ENCODE measurements at places on chromosomes 1 and 21.

DNA sequence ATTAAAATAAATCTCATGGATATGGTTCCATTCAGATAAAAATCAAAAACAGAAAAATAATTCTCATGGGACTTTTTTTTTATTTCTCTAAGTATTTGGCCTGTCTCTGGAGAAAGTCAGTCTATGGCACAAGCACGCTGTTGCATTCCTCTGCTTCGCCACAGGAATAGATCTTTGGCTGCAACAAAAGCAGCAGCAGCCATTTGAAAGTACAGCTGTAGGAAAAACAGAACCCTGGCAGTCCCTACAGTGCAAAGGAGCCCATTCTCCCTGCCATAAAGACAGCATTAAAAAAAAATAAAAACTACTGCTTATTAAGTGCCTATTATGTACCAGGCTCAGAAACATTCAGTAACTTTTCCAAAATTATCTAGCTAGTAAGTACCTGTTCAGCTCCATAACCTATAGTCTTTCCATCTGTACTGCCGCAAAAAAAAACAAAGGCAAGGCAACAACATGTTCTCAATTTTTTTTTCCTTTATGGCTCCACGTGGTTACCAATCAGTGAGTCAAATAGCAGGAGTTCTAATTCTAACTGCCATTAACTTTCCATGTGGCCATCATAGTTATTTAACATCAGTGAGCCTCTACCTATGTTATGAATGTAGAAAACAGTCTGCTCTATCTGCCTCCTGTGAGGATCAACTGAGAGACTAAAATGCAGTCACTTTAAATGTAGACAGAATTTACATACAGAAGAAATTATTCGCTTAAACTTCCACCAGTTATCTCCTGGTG lies 22.7 kb downstream of the SLC35D1 start:
- DNase-seq: no peak

DNA sequence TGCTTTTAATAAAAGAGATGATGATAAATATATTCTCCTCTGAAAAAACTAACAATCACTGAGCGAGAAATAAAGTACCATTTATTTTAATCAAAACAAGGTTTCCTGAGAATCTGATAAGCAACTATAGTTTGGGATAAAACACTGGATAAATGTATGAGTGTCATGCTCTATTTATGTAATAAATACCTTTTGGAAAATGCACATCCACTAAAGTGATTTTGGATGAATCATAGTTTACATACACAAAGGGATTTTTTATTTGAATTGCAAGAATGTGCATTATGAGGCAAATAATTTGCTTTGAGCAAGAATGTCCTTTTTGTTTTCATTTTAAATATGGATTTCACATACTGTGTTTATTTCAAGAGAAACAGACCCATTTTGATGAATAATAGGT lies 1483.5 kb downstream of the MRPL39 start:
- no peak for DNase-seq

- DNase-seq: no peak
These were observed 12.6 kb upstream of the RHBG start for GRCh38 chr1:156356262-156356874.

GRCh38 chr1:147349533-147349932 lies 107.0 kb downstream of the CHD1L start:
- no peak for DNase-seq

DNA sequence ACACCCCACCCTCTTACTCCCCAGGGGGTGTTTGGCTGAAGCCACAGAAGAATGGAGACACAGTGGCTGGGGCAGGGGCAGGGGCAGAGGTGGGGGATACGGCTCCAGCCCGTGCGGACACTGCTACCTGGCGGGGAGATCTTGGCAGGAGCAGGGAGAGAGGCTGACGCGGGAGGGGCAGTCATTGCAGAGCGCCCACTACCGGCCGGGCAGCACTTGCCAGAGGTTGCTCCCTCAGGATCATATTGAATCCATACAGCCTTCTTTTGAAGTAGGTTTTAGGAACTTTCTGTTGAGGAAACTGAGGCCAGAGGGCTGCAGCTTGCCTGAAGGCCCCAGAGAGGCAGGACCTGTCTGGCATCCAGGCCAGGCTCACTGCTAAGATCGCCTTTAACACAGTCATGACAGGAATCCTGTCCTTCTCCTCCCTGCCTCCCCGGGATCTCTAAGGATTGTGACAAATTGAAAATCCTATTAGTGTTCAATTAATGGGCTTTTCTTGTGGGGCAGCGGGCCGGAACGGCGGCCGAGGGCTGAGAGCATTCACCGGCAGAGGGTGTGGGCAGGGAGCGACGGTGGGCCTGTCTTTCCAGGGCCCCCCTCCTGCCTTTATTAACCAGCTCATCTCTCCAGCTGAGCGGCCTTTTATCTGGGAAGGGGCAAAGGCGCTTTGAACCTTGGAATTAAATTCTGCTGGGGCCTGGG lies 65.5 kb upstream of the WNT4 start:
- DNase-seq: no peak

DNA sequence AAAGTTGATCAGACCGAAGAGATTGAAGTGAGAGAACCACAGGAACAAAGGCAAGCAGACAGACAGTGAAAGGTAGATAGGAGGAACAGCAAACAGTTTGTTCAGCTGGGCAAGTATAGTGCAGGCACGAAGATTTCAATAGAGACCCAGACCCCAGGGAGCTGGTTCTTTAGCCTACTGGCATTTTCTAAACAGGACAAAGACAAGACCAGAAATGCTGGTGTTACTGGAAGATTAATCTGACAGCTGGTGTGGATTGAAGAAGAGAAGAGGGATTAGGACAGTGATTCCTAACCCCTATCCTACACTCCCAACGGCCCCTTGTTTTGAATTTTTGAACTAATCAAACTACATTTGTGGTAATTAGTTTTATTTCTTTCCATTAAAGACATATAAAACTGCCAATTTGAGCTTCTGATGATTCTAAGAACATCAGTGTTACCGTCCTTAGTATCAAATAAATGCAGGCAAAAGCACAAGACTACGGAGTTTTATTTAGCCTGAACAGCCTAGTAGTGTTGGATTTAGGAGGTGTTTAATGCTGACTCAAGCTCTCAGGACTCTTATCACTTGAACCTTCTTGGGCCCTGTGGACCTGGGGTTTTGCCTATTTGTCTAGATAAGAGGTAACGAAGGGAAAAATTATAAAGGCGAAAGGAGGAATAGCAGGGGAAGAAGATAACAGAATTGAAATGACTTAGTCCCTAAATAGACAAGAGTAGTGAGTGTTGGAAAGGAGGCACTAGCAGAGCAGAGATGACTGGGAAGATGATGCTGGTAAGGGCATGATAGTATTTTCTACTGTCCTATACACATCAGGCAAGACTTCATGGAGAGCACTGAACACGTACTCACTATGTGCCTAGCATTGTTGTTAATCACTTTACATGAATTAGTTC lies 2.0 kb downstream of the NPL start:
- no peak for DNase-seq

- no peak for DNase-seq
These were observed 47.7 kb upstream of the RHOU start for GRCh38 chr1:228687587-228687986.

GRCh38 chr1:7256526-7256925 lies 471.3 kb downstream of the CAMTA1 start:
- DNase-seq: no peak

- no peak for DNase-seq
These were observed 37.5 kb downstream of the EDN2 start for GRCh38 chr1:41446851-41447610.

GRCh38 chr1:247175458-247175857 lies 3.6 kb upstream of the ZNF124 start:
- no peak for DNase-seq

- peak; percentile 77 for DNase-seq
These were observed 832 bp downstream of the HCN3 start for GRCh38 chr1:155277902-155278688.

- DNase-seq: no peak
These were observed 178.8 kb downstream of the ETS2 start for GRCh38 chr21:38984568-38984967.

GRCh38 chr1:201779351-201779880 lies 49.5 kb upstream of the IPO9 start:
- no peak for DNase-seq

DNA sequence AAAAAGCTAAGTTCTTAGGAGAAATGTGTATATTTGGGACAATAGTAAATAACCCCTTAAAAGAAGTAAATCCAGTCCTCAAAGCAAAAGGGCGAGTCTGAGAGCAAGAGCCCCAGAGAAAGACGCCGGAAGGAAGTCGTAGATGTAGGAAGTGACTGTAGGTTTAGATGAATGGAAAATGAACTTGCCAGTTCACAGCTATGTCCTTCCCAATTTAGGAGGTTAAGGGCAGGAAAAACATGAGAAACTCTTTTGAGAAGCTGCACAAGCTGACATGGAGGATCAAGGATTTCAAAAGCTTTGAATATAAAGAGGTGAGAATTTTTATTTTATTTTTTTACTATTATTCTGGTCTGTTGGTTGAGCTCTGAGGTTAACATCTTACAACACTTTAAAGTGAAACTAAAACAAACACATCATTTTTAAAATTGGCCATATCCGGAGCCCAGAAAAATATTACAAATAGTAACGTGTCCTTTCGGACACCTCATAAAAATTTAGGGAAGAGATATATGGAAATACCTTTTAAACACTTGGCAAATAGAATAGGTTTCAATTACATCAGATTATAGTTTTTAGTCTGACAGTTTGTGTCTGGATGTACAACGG lies 1178.6 kb downstream of the MRPL39 start:
- peak; percentile 29 for DNase-seq

DNA sequence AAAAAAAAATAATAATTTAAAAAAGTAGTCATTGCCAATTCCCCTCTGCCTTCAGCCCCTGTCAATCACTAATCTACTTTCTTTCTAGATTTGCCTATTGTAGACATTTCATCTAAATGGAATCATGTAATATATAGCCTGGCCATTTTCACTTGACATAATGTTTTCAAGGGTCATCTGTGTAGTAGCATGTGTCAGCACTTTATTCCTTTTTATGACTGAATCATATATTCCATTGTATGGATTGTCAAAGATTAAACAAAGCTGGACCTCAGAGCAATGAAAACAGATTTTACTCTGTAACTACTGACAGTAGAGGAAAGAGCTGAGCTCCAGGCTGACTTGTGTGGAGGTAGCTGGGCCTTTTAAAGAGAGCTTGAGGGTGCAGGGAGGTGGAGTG lies 15.9 kb downstream of the VPS13D start:
- DNase-seq: no peak

GRCh38 chr1:32291145-32291707 lies 657 bp upstream of the HDAC1 start:
- no peak for DNase-seq

GRCh38 chr1:183302452-183303322 lies 115.5 kb downstream of the NMNAT2 start:
- no peak for DNase-seq

GRCh38 chr1:90143591-90143990 lies 148.7 kb downstream of the ZNF326 start:
- DNase-seq: no peak

DNA sequence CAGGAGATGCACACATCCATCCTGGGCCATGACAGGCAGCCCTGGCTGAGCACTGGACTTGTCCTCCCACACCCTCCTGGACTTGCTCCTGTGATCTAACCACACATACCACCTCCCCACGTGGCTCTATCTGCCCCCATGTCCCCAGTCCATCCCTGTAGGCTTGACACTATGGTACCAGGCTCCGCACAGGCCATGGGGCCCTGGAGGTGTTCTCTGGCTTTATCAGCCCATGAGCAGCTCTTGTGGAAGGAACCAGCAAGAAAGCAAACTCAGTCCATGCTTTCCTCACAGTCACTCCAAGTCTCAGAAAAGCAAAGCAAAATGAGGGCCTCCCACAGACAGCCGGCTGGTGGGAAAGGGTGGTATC lies 61.6 kb downstream of the CD46 start:
- no peak for DNase-seq

- DNase-seq: no peak
These were observed 39.9 kb upstream of the TENT5C start for GRCh38 chr1:117565745-117566455.

DNA sequence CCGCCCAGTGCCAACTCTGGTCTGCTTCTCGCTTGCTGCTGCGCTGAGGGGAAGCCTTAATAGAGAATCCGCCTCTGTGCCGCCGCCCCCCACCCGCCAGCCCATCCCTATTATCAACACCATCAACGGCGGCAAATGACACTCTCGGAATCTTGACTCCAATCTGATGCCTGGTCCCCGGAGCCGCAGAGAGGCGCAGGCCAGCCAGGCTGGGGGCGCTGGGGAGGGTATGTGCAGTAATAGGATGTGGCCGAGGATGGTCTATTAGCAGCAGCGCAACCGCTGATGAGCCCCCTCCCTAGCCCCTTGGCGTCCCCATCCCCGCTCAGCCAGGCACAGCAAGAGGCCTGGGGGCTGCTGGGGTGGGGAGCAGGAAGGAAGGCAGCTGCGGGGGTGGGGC lies 15.1 kb upstream of the DMBX1 start:
- no peak for DNase-seq

- no peak for DNase-seq
These were observed 160.1 kb upstream of the COL6A1 start for GRCh38 chr21:45821315-45821962.

- no peak for DNase-seq
These were observed 15.7 kb downstream of the ZFYVE9 start for GRCh38 chr1:52157582-52157981.

DNA sequence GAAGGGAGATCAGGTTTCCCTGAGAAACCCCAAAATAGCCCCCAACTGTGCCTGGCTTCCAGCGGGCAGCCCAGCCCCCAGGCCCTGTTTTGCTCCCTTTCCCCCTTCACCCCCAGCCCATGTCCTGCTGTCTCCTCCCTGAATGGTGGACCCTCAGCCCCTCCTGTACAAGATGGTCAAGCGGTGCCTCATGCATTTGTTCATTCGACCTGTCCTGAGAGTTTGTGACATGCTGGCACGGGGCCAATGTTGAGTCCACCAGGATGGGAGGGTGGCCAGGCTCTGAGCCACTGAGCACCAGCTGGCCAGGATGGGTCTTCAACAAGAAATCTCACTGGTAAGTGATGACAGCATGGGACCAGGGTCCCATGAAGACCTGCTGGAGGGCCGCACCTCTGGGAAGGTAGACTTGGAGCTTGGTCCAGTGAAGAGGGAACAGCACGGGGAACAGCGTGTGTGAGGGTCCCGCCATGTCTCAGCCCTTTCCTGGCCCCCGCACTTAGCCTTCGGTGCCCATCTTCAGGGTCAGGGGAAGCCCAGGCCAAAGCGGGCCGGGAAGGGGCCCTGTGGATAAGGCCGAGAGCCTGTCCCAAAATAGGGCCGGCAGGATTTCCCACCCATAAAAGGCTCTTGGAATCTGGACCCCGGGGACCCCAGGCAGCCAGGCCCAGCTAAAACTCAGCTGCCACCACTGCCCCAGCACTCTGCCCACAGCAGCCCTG lies at the start of gene CALML6:
CALML6 (plus strand) TSS at position 290 of the 722 bp plus-strand sequence; CDS start at position 311, 21 bp downstream.
- DNase-seq: no peak

GRCh38 chr1:63618011-63618410 lies 24.8 kb downstream of the PGM1 start:
- no peak for DNase-seq

- DNase-seq: no peak
These were observed 88.9 kb upstream of the WLS start for GRCh38 chr1:68321084-68321685.

GRCh38 chr21:30882866-30883597 lies 1.7 kb upstream of the KRTAP11-1 start:
- DNase-seq: no peak

GRCh38 chr1:156376146-156376545 lies 7.1 kb downstream of the RHBG start:
- DNase-seq: no peak

- DNase-seq: peak; percentile 41
These were observed 27.5 kb downstream of the LRRC8C start for GRCh38 chr1:89660224-89661061.

Measured in CD4-positive, alpha-beta T cell treated with Interleukin-12 subunit alpha and Interleukin-12 subunit beta, for 1 hour (primary cell).